ENCODE measurements at places on chromosomes 1 and 21.

GRCh38 chr1:66333466-66334199 lies 200.3 kb upstream of the SGIP1 start:
- DNase-seq: no peak

DNA sequence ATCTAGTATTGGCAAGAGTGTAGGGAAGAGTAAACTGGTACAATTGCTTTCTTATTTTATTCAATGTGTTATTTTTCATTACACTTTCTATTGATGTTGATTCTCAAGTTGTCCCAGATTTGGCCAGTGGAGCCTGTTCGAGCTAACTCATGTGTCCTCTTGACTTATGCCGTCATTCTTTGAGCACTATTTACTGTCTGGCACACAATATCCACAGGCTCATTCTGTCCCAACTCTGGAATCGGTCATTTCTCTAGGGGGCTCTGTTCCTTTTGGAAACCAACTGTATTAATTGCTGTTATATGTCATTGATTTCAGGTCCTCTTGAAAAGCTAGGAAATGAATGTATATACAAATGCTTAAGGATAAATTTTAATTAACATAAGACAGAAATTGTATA lies 22.4 kb upstream of the SFPQ start:
- no peak for DNase-seq

DNA sequence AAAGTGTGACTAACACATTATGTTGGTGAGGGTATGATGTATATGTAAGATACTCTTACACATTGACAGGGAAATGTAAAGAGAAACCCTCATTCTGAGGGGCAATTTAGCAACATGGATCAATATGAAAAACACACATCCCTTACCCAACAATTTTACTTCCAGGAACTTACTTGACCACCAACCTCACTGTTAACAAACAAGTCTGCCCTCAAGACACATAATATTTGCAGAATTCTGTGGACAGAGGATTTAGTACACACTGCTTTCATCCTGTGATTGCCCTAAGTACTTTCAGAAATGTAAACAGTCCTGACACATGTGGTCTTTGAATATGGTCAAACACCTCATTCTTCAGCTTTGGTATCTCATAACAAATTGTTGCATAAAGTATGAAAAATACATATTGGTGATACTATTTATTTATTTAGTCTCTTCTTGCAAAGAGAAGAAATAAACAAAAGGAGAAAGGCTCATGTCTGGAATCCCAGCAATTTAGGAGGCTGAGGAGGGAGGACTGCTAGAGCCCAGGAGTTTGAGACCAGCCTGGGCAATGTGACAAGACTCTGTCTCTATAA lies 6.9 kb downstream of the USP48 start:
- no peak for DNase-seq

GRCh38 chr1:199898654-199899053 lies 128.9 kb upstream of the NR5A2 start:
- DNase-seq: no peak

DNA sequence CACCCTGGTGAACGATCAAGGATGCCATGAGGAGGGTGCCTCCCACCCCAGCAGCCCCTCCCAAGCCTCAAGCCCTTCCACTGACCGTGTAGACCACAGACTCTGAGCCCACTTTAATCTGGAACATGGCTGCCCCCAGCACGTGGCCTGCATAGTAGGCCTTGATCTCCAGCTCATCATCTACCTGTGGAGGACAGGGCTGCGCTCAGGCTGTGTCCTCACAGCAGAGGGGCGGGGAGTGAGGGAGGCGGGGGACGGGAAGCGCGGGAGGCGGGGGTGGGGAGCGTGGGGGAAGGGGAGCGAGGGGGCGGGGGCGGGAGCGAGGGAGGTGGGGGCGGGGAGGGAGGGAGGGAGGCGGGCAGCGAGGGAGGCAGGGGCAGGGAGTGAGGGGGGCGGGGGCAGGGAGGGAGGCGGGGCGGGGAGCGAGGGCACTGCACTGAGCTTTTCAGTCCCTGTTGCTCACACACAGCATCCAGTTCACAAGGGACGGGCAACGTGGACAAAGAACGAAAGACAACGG lies 7.1 kb downstream of the PUSL1 start:
- DNase-seq: no peak

DNA sequence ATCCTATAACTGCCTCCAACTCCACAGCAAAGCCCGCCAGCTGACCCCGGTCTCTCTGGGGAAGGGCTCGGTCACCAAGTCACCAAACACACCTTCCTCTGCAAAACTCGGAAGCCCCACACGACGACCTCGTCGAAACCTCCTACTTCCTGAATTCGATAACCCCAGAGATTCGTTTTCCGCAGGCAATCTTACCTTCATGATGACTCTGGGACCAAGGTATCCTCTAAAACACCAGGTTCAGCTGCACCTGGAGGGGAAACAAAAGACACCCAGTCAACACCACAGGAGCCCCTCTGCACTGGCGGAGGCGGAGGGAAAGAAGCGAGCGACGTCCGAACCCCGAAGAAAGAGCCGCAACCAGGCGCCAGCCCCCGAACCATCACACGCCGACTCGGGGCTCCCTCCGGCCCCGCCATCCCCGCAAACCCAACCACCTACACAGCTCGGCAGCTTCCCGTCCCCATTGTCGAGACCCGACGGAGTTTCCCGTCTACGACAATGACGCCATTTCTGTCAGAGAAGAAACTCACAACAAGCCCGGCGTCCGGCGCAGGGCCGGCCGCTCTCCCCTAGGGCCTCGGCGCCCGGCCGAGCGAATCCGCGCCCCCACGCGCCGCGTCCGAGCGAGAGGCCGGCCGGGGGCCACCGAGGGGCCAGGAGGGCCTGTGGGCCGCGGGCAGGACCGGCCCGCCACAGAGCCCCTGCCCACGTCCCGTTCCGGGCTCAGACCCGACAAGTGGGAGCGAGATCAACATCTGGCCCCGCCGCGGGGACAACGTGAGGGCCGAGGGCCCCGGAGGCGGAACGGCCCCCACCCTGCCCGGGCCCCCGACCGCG lies 1.0 kb downstream of the ARID4B start:
- no peak for DNase-seq

DNA sequence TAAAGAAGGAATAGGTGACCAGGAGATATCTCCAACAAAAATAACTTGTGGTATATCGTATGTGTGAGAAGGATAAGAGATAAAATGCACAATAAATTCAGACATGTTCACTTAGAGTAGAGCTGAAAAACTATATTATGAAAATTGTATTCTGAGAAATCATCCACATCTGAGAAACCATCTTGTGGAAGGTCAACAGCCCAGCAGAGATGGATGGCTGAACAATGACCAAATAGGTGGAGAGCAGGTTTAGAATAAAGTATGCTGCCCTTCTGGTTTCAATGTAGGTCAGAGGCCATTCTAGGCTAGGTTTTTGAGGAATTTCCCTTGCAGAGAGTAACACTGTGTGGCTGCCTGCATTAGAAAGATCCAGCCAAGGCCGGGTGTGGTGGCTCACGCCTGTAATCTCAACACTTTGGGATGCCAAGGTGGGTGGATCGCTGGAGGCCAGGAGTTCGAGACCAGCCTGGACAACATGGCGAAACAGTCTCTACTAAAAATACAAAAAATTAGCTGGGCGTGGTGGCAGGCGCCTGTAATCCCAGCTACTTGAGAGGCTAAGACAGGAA lies 8.8 kb upstream of the UAP1 start:
- no peak for DNase-seq

- DNase-seq: no peak
These were observed 105.6 kb downstream of the ERG start for GRCh38 chr21:38392661-38393060.

- DNase-seq: no peak
These were observed 51.3 kb downstream of the RHOU start for GRCh38 chr1:228786361-228787129.

GRCh38 chr21:37828556-37828955 lies 87.7 kb downstream of the KCNJ6 start:
- no peak for DNase-seq

GRCh38 chr1:198449261-198449660 lies 91.2 kb downstream of the ATP6V1G3 start:
- no peak for DNase-seq

DNA sequence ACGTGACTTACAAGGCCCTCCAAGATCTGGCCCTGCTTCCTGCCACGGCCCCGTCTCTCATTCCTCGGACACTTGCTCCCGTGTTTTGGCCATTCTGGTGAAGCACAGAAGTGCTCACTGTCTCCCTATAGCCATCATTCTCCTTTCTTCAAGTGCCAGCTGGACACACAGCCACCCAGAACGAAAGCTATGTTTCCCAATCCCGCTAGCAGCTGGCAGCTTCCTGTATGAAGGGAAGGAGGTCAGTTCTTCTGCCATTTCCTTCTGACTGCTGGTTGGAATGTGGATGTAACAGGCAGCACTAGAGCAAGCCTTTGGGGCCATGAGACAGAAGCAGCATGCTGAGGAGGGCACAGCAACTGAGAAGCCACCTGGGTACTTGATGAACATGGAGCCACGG lies 82.8 kb downstream of the TGFBR3 start:
- DNase-seq: no peak

GRCh38 chr1:15609631-15610030 lies 7.6 kb upstream of the DDI2 start:
- no peak for DNase-seq

DNA sequence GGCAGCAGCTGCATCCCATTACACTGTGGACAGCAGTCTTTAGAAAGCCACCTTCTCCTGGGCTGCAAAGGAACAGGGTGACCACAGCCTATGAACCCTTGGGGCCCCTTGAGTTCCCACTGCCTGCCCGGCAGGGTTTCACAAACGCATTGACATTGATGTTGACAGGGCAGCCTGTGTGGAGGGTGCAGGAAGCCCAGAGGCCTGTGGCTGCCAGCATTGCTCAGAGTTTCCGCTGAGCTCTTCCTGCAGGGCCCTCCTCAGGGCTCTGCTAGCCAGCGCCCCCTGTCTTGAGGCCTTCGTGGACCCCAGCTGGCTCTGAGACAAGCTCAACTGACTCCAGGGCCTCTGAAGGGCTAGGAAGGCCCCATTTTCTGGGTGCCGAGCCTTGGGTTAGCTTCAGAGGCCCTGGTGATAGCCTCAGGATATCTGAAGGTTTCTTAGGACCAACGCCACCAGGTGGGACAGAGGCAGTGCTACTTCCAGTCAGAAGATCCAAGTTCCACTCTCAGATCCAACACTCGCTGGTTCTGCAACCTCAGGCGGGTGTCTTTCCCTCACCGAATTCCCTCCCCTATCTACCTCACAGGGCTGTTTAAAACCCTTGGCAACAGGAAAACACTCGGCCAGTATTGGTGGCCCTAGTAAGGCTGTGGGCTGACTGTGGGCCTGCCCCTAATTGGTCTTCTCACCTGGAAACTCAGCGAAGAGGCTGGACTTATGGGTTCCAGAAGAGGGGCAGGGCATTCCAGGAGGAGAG lies 27.2 kb upstream of the EPS8L3 start:
- DNase-seq: peak; percentile 75

GRCh38 chr1:32695098-32695904 lies 7.3 kb downstream of the SYNC start:
- no peak for DNase-seq

GRCh38 chr1:25744140-25744581 lies 55.8 kb upstream of the SELENON start:
- DNase-seq: peak; percentile 25

- no peak for DNase-seq
These were observed 14.5 kb downstream of the SCYL3 start for GRCh38 chr1:169879034-169879840.
